ENCODE measurements at places on chromosomes 3 and 15.

DNA sequence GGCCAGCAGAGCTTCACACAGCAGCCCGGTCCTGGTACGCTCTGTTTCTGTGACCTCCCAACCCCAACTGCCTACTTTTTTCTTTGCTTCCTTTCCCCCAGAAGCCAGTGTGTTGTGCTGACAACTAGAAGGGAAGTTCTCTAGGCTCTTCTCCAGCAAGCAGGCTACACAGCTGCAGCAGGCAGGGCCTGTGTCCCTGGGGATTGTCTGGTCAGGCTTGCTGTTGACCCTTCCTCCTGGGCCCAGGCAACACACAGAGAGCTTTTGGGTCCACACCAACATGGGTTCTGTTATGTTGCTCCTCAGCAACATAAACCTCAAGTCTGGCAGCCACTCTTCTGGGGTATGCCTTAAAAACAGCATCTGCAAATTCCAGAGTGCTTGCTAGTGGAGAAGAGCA lies 36.2 kb upstream of the TSPAN3 start:
- peak; percentile 45 for DNase-seq

DNA sequence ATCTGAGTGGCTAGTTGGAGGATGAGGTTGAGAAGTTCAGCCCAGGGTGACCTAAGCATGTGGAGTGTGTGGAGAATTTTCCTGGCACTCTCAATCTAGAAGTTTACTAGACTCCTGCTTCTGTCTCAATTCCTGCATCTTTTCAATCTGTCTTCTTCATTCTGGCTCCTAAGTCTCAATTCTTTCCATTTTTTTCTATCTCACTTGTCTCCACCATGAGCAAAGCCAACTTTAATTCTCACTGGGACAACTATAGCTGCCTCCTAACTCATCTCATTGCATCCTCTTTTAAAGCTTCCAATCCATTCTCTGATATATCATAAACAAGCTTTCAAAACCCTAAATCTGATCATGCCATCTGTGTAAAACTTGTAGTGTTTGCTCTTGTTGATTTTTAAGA lies 569.3 kb downstream of the NAALADL2 start:
- no peak for DNase-seq

DNA sequence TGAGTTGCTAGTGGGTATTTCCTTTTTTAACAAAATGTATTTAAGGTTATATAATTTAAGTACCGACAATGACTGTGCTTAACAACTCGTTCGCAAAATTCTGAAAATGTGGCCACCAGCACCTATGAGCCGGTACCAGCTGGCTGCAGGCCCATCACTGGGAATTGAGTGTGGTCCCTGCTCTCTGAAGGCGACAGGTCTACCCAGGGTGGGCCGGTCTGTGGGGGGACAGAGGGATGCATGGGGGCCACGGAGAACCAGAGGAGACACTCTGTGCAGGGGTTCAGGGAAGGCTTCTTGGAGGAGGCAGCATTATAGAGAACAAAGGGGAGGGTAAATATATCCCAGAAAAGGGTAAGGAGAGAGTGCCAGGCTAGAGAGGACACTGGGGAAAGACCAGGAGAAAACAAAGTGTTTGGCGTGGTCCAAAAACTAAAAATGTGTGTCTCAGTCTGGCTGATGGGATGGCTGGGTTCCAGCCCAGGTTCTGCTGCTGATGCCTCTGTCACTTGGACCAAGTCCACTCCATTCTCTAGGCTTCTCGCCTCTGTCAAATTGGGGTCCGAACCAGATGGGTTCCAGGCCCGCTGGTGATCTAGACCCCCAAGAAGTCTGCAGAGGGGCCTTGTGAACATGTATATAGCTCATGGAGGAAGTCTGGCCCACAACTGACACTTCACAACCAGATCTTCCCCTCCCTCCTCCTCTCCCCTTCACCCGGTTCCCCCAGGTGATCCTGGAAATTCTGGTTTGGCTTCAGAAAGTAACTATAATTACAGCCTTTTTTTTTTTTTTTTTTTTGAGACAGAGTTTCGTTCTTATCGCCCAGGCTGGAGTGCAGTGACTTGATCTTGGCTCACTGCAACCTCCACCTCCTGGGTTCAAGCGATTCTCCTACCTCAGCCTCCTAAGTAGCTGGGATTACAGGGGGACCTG lies 10.7 kb upstream of the CYP11A1 start:
- no peak for DNase-seq

DNA sequence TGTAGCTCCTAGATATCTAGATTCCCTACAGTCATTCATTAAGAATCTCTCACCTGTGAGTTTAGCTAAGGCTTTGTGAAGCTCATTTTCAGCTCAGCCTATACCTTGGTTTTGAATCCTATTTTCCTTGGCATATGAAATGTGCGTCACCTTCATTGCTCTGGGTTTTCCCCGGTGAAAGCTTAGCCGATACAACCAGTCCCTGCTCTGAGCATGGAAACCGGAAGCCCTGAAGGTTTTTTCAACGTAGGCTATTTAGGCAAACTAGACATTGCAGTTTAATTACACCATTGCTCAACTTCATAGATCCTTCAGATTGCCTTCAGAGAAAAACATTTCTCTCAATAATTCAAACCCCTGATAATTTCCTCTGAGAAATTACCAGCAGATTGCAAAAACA lies 206.8 kb upstream of the TPRG1 start:
- DNase-seq, result no peak

- peak; percentile 55 for DNase-seq
Observed at GRCh38 chr3:161420746-161421145, 49.4 kb upstream of the SPTSSB start.

- DNase-seq, result no peak
Observed at GRCh38 chr3:184596233-184596632, 34.6 kb downstream of the EPHB3 start.

DNA sequence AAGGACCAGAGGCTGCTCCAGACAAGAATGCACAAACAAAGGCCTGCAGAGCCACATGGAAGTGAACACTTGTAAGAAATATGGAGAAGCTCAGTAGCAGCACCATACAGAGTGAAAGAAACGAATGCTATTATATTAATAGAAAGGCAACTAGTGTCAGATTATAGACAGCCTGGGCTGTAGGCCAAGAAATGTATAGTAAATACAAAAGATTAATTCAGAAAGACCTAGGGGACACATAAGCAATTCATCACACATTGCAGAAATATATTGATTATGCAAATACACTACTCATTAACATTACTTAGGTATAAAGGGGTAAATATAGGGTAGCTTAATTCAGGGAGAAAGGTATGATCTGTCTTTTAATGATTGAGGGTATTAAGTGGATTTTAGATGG lies 69.5 kb upstream of the GUCA1C start:
- no peak for DNase-seq

- no peak for DNase-seq
Observed at GRCh38 chr3:136567599-136568188, 184.5 kb downstream of the STAG1 start.

DNA sequence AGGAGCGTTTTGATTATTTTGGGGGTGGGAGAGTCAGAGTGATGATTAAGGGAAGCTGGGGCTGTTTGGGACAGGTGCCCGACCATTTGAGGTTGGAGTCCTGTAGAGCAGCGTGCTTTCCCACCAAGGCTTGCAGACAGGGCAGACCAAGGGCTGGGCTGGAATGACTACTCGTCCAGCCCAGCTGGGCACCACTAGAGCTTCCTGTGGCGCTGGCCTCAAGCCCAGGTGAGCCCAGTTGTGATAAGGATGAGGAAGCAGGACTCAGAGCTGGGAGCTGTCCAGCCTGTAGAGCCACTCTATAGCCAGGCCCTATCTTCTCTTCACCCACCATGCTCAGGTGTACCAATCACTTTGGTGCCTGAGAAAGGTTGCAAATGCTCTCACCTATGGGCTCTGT lies 75.8 kb upstream of the ACAN start:
- DNase-seq, result no peak

- peak; percentile 33 for DNase-seq
Observed at GRCh38 chr3:40366203-40367162, 20.5 kb upstream of the ENTPD3 start.

DNA sequence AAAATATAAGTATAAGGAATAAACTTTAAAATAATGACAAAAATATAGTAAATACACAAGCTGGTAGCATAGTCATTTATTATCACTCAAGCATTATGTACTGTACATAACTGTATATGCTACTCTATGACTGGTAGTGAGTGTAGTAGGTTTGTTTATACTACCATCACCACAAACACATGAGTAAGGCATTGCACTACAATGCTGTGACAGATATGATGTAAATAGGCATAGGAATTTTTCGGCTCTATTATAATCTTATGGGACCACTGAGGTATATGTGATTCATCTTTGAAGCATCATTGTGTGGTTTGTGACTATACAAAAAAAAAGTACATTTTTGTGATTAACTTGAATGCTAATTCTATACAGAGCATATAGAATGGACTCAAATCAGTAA lies 35.3 kb upstream of the FBN1 start:
- peak; percentile 81 for DNase-seq

DNA sequence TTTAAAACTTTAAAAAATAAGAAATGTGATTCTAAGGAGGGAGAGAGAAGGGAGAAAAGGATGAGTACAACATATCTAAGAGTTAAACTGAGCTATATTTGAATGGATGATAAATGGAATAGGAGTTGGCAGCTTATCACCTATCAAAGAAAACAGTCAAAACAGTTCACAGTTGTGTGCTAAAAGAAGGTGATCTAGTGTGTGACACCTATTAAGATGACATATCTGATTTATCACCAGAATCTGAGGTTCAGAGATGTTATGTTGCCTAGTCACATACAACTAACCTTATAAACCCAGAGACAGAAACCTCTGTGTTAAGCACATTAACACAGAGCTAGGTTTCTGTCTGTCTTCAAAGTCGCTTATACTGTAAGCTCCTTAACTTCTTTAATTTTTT lies 3.0 kb downstream of the ATP13A3 start:
- no peak for DNase-seq

GRCh38 chr15:65381445-65382145 lies 3.8 kb upstream of the IGDCC3 start:
- DNase-seq, result no peak

- DNase-seq, result peak; percentile 66
Observed at GRCh38 chr15:66498501-66499386, 1.2 kb upstream of the SNAPC5 start.

DNA sequence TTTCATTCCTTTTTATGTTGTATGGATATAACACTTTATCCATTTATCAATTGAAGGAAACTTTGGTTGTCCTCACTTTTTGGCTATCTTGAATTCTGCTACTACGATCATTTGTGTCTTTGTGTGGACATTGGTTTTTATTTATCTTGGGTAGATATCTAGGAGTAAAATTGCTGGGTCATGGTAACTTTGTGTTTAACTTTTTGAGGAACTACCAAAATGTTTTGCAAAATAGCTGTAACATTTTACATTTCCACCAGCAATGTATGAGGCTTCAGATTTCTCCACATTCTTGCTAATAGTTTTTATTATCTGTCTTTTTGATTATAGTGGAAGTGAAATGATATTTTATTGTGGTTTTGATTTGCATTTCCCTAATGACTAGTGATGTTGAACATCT lies 55.6 kb downstream of the TLNRD1 start:
- DNase-seq, result no peak

GRCh38 chr15:52288051-52288942 lies 7.3 kb downstream of the MYO5C start:
- no peak for DNase-seq

DNA sequence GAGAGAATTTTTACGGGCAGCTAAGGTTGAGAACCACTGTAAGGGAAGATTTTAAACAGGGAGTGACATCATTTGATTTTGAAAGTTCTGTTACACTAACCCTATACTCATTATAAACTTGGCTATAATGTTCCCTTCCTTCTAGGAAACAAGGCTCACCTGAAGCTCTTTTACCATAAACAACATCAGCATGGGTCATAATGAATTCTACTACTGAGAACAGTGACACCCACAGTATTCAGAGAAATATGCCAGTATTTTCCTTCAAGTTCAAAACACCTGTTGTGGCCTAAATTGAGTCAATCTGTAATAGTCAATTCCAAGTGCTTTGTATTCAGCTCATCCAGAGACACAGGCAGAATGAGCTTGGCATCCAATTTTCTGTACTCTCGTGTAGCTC lies 175.3 kb upstream of the STT3B start:
- DNase-seq, result no peak

GRCh38 chr15:58520936-58521292 lies 89.1 kb downstream of the LIPC start:
- DNase-seq, result no peak

- DNase-seq, result no peak
Observed at GRCh38 chr15:52150871-52151270, 38.3 kb upstream of the BCL2L10 start.

DNA sequence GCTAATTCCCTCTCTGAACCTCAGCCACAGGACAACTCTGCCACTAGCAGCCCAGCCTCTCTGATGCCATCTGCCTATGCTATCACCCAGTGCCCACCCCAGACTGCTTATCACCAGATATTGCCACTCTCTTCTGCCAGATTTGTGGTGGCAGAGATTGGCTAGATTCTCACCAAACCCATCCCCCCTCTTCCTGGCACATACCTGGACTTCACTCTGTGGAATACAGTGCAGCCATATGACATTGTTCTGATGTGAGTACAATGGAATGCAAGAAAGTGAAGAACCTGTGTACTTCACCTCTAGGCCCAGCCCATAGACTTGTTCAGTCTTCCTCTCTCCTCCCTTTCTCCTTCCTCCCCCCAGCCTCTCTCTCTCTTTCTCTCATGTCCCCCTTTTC lies 46.9 kb upstream of the NTRK3 start:
- DNase-seq, result no peak

- peak; percentile 74 for DNase-seq
Observed at GRCh38 chr3:168424059-168424734, 328.5 kb upstream of the GOLIM4 start.

DNA sequence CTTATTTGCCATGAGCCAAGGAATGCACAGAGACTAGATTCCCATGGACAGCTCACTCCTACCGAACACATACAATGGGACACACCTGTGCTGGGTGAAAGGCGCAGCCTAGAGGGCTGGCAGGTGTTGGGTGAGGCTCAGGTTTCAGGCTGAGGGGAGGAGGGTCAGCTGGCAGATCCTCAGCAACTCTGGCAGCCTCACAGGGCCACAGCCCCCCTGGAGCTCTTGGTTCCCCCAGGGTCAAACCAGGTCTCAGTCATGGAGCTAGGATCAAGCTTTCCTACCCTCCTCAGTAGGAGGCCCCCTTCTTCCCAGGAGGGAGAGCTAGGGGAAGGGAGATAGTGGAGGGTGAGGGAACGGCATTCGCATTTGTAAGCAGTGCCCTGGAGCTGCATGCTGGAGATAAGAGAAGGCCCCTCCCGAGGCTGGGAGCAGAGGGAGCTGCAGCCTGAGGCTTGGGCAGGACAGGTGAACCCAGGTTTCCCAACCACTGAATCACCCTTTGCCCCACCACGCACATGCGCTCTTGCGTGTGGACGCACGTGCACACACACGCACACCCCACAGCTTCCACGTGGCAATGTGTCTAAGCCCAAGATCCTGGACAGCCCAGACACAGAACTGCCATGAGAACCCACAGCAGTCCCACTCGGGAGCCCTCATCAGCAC lies 26.3 kb upstream of the TFRC start:
- DNase-seq, result no peak

- no peak for DNase-seq
Observed at GRCh38 chr15:94411846-94412245, 180.5 kb downstream of the MCTP2 start.

GRCh38 chr15:26877831-26878230 lies 11.0 kb downstream of the GABRA5 start:
- no peak for DNase-seq

GRCh38 chr3:41688595-41689380 lies 273.1 kb downstream of the ULK4 start:
- peak; percentile 60 for DNase-seq

GRCh38 chr3:181932039-181932438 lies 220.3 kb downstream of the SOX2 start:
- DNase-seq, result no peak

GRCh38 chr3:190301591-190301990 lies 20.7 kb downstream of the CLDN1 start:
- no peak for DNase-seq

Data from adipocyte (in vitro differentiated cells).